HAP-1 (cell line): ENCODE measurements at places on chromosomes 3 and 15.

GRCh38 chr15:100198442-100198841, 143.3 kb downstream of the ADAMTS17 start:
- DNase-seq, result no peak

DNA sequence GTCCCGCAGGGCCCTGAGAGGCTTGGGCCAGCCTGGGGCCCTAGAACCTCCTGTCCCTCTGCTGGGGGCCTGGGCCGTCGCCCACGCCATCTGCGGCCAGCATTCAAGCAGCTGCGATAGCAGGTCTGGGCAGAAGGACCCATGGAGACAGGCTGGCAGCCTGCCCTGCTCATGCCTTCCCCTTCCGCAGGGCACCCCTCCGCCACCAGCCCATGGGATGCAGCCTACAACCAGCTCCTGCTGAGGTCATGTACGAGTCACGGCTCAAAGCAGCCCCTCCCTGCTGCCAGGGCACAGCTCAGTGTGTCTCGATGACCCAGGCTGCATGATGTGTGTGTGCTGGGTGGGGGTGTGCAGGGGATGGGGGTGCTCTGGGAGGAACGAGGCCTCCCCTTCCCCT, 27.8 kb downstream of the DUSP7 start:
- DNase-seq, result no peak

- no peak for DNase-seq
Measured at GRCh38 chr15:66096688-66097058, 156.9 kb downstream of the MEGF11 start.

DNA sequence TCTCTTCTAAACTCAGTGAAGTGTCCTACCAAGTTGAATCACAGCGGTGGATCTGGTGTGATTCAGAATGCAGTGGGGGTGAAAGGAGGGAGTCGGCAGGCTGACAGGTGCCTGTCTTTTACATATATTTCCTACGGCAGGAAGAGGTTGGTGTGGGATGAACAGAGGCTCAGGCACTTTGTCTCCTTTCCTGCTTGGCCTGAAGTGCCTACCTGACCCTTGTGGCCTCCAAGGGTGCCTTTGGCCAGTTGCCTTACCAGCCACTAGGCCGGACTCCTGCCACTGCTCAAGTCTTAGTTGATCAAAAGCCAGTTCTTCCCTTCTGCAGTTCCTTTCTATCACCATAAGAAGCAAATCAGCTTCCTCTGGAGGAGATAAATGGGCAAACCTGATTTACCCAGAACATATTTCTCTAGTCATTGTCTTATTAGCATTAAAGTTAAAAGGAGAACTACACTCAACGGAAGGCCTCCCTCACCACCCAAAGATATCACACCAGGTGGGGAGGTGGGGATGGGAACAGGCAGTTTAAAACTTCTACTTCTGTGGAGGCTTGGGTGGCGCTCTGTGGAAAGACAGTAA, 52.1 kb downstream of the CRTC3 start:
- no peak for DNase-seq

GRCh38 chr3:31882431-31882830, 98.6 kb downstream of the OSBPL10 start:
- no peak for DNase-seq

DNA sequence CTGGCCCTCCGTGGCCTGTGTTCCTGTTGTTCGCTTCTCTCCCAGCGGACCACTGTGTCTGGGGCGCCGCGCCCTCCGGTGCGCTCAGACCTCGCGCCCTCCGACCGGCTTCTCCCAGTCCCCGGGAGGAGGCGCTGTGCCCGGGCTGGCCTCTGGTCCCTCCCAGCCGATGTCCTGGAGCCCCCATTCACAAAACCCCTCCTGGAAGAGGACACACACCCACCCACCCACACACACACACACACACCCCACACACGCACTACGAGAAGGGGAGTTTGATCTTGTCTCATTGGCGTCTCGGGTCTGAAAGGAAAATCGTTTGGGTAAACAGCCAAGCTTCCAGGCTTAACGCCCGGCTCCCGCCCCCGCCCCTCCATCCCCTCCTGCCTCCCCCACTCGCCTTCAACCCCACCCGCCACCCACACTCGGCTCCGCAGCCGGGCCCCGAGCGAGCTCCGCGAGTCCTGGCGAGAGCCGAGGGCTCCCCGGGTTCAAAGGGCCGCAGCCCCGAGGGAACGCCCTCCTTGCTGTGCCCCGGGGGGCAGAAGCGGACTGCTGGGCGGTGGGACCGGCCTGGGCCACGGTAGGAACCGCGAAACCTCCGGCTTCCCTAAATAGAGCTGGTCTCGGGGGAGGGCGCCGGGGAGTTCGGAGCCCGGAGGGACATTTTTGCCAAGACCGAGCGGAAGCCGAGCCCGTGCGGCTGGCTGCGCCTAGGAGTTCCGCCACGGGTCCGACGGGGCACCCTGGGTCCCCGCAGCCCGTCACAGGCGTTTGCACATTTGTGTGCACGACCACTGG, 23.6 kb downstream of the NR2F2 start:
- DNase-seq, result no peak

DNA sequence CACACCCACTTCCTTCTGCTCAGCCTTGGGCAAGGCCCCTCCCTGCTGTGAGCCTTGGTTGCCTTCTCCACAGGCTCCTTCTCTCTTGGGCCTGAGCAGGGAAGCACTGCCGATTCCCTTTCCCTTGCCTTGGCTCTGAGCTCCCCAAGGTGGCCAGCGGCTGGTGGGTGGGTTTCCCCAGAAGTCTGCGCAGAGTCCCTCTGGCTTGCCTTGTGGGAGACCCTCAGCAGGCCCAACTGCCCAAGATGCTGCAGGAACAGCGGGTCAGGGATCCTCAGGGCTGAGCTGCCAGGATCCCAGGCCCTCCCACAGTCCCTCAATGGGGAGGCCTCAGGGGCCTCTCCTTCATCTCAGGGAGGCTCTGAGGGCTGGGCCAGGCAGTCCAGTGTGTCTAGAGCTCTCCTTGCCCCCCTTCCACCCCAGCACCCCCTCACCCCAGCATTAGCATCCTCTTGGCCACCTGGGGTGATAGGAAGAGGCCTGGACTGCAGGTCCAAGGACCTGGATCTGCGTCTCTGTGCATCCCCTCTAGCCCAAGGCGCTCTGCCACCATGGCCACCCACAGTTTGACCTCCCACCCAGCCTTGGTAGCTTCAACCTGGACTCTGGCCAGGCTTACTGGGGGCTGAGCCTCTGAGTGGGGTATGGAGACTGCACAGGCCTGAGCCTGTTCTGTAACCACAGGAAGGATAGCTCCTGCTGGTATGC, 68.6 kb downstream of the EXOG start:
- no peak for DNase-seq

- DNase-seq, result no peak
Measured at GRCh38 chr3:114441386-114441785, 147.6 kb downstream of the TIGIT start.

- DNase-seq, result no peak
Measured at GRCh38 chr15:76667943-76668715, 237.0 kb downstream of the SCAPER start.

DNA sequence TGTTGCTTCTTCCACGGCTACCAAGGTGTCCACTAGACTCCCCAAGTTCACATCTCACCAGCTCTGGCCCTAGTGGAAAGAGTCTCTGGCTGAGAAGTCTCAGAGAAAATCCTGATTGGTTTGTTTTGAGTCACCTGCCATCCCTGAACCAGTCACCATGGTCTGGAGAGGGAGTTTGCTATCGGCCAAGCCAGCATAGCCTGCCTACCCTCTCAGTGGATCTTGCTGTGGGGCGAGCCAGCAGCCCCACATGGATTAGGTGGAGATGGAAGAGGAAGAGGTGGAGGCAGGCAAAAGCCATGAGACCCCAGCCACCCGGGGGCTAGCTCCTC, 48.1 kb upstream of the FLNB start:
- no peak for DNase-seq

DNA sequence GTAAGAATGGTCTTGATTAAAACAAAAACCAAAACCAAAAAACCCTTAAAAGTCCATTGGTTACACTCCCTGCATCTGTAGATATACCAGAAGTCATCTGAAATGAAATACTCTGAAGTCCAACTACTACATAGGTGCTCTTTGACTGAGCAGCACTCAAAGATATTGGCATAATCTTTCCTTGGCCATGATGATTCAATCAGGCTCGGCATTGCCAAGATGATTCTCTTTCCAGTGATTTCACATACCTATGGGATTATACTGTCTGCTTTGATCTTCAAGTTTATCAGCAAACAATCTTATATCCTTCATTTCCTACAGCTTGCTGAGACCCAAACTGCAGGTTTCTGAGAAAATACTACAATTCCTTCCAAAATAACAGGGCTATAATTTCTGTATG, 35.9 kb upstream of the DIPK2A start:
- no peak for DNase-seq

DNA sequence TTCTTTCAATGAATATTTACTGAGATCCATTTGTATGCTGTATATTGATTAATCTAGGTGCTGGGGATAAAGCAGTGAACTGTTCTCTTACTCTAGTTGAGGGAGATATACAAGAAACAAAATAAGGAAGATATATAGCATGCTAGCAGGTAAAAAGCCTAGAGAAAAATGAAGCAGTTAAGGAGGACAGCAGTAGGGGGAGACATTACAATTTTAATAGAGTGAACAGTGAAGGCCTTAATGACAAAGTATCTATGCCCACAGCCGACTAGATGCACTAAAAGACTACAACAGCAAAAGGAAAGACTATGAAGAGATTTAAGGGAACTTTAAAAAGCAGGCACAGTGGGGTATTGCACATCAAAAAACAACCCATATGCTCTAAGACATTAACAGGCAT, 81.4 kb downstream of the XRN1 start:
- no peak for DNase-seq
